ENCODE measurements at places on chromosomes 1 and 21.

- no peak for DNase-seq
Observed at GRCh38 chr1:180966744-180967536, 54.2 kb downstream of the KIAA1614 start.

DNA sequence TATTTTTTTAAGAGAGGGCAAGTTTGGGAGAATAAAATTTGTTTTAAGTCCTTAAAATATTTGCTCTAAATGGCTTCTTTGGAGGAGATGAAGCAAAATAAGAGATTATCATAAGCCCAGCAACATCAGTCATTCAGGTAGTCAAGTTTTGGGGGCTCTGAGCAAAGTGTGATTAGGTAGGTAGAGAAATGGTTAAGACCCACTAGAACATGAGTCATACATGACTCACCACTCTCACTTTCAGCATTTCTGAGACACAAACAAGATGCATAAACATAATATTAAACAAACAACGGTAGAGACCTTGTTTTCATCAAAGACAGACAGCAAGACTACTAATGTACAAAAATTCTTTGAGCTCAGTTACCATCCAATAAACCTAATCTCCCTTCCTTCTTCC is 272.2 kb downstream of the LMO4 start:
- DNase-seq = no peak

- peak; percentile 21 for DNase-seq
Observed at GRCh38 chr1:179228783-179229213, 679 bp downstream of the ABL2 start.

DNA sequence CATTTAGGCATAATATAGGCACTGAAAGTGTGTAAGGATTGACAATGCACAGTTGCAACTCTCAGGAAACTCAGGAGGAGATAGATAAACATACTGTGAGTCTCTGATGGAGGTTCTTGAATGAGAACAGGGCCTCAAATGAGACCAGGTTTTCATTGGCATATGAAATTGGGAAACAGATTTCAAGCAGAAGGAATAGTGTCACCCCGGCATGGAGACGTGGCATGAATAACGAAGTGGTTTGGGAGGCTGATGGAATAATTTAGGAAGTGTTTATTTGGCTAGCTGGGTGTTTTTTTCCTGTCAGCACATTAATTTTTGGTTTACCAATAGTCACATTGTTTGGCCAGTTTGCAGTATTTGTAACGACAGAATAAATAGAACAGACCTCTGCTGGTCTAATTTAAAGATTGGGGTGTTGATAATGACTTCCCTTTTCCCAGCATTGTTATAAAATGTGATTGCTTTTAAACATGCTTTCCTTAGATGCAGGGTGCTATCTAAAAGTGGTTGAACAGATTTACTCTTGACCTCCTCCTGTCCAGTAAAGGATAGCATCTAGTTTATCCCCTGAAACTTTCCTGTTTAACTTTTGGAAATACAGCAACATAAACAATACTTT is 132.0 kb downstream of the C1orf21 start:
- DNase-seq = no peak

GRCh38 chr1:147725685-147726084 is 34.7 kb downstream of the GJA5 start:
- no peak for DNase-seq

- DNase-seq = no peak
Observed at GRCh38 chr1:219324629-219325367, 151.1 kb downstream of the LYPLAL1 start.

GRCh38 chr1:42442662-42443061 is 13.2 kb downstream of the ZMYND12 start:
- DNase-seq = no peak

DNA sequence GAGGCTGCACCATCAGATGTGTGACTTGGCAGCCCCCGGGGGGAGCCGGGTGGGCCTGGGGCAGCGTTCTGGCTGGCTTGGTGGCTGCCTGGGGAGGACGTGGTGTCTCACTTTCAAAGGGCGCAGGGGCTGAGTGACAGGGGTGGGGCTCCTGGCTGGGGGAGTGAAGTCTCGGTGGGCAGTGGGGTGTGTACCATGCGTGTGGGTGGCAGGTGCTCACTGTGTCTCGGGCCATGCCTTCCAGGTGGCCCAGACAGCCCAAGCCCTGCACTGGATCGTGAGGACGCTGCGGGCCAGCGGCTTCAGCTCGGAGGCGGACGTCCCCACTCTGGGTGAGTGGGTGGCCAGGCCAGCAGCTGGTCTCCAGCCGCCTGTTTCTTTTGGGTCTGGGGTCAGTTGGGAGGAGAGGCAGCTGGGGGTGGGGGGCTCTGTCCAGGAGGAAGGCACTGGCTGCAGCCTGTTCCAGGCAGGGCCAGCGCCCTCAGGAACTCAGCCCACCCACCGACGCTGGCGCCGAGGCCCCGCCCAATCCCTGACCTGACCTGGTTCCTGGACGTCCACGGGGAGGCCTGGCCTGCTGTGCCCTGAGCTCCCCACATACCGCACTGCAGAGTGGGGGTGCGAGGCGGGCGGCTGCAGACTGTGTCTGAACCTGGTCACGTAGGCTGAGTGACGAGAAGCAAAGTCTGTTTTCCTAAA is 30.6 kb upstream of the LRRC3 start:
- no peak for DNase-seq

DNA sequence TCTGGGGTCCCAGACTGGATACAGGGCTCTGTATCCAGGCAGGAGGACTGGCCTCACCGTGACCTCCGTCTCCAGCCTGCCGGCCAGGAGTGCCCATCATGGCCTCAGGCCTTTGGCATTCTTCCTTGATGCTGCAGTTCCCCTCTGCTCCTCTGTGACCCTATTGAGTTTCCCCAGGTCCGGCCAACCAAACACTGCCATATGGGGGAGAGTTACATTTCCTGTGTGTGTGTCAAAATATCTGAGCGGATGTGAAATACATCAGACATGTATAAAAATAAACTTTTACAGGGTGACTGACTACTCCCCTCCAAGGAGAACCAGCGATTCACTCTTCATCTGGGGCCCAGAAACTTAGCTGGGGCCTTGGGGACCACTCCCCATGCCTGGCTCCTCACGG is 10.2 kb upstream of the UBL4B start:
- no peak for DNase-seq

All from activated B cell treated with CpG ODN at 0.5 μM for 24 hours (primary cell).